NCI-H2107 (cell line): ENCODE measurements at places on chromosomes 2 and 18.

- no peak for DNase-seq
Observed at GRCh38 chr2:68757081-68757480, 22.5 kb downstream of the ARHGAP25 start.

GRCh38 chr2:172578054-172578453, 22.2 kb downstream of the PDK1 start:
- DNase-seq = no peak

DNA sequence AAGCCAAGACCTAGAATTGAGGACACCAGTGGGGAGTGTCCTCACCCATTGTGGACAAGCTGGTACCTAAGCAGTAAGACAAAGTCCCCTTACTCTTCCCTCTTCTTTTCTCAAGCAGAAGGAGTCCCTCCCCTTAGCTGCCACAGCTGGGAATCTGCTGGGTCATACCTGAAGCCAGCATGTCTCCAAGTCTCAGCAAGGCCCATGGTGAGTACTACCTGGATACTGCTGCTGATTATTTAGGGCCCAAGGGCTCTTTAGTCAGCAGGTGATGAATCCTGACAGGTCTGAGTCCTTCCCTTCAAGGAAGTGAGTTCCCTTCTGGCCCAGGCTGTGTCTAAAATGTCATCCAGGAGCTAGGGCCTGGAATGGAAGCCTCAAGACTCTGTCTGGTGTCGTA, 198.6 kb upstream of the STK17B start:
- DNase-seq = no peak

GRCh38 chr2:236805800-236806531, 236.3 kb downstream of the ACKR3 start:
- DNase-seq = no peak

GRCh38 chr2:111537078-111537655, 346.8 kb downstream of the ANAPC1 start:
- DNase-seq = no peak

GRCh38 chr2:239327536-239328350, 73.1 kb downstream of the HDAC4 start:
- DNase-seq = no peak

DNA sequence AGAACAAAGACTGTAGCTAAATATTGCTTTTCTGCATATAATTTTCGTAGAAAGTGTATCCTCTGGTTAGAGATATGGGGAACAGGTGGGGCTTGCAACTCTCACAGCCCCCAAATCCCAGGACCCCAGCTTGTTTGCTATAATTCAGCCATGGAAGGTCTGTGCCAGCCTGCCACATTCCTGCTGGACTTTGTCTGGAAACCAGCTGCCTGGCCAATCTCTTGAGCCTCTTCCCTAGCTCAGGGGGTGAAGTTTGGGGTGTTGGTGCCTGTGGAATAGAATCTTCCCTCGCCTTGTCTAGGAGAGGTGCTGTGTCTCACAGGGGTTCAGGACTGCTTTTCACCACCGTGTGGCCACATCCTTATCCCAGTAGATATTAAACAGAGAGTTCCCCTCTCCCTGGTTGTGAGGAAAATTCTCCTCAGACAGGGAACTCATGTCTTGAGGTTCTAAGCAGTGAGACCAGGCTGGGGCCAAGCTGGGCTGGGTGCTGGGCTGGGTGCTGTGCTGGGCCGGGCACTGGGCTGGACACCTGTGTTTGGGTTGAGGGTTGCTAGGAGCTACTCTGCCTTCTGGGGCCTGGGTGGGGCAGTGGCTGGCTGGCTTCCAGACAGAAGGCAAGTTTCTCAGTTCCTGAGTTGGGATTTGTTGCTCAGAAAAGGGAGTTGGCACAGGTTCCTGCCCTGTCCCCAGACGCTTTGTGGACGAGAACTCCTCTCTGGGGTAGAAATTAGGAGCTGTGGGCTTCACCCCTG, 12.3 kb downstream of the TOGARAM2 start:
- no peak for DNase-seq

GRCh38 chr2:64951306-64951953, 37.8 kb upstream of the SLC1A4 start:
- no peak for DNase-seq

DNA sequence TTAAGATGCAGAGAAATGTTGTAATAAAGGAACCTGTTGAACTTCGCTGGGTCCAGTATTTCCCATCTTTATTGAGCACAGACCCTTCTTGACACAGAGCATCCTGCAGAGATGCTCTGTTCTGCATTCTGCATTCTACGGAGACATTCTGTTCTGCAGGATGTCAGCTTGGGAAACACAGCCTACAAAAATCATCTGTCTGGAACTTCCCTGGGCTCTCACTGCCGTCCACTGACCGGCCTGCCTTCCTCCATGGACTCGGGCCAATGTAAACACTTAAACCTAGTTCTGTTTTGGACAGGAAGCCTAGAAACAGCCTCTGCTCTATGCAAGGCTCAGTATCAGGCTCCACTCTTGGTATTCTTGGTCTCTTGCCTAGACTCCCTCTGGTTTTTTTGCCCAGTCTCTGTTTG, 90.0 kb upstream of the PPP1CB start:
- no peak for DNase-seq

- no peak for DNase-seq
Observed at GRCh38 chr2:169348321-169349024, 13.9 kb downstream of the LRP2 start.

DNA sequence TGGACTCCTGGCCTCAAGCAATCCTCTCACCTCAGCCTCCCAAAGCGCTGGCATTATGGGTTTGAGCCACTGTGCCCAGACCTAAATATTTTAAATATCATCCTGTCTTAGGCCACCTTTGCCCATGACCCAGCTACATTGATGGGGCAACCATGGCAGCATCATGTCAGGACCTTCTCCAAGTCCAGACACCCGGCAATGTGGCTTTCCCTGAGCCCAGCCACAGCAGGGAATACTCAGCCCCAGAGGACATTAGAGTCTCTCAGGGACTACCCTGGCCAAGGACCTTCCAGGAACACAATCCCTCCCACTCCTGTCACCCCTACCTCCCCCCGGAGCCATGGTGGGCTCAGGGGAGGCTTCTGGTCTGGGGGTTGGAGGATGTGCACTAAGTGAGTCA, 72.8 kb downstream of the SMAD7 start:
- no peak for DNase-seq

DNA sequence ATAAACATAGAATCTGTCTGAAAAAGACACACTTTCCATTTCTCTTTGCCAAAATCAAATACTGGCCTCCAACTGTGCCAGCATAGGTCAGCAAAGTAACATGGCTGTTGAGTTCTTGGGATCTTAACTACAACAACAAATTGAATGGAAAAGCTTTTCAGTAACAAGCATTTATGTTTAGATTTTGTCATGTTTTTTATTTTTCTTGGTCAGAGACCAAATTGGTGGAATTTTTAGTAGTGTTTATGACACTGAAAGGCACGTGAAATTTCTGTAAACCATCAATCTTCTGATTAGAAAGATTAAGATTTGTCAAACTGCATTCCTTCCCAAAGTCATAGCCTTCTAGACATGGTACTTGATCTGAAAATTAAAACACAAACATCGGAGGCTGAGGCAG, 77.6 kb downstream of the PDE1A start:
- DNase-seq = no peak

DNA sequence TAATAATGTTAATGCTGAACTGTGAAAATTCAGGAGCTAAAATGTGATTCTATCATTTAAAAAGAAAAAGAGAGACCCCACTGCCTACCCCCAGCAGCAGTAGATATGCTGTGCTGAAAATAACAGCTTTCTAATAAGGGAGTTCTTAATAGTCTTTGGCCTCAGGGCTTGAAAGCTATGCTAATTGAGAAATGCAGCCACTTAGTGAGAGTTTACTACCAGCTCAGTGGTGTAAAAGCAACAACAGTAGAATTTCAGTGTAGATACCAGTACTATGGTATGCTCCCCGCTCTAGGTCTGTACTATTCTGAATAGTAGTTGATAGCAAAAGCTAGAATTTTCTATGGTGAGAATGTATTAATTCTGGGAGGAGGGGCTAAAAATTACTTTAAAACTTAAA, 303.1 kb upstream of the VWC2L start:
- DNase-seq = no peak

GRCh38 chr2:11933854-11934253, 187.4 kb downstream of the LPIN1 start:
- DNase-seq = no peak

DNA sequence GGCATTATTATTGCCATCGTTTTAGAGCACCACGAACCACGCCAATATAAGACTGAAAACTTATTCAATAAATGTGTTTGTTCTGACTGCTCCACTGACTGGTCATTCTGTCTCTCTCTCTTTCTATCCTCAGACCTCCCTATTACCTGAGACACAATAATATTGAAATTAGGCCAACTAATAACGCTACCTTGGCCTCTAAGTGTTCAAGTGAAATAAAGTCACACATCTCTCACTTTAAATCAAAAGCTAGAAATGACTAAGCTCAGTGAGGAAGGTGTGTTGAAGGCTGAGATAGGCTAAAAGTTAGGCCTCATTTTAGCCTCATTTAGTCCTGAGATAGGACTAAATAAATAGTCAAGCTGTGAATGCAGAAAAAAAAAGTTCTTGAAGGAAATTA, 38.8 kb downstream of the G6PC2 start:
- DNase-seq = no peak

DNA sequence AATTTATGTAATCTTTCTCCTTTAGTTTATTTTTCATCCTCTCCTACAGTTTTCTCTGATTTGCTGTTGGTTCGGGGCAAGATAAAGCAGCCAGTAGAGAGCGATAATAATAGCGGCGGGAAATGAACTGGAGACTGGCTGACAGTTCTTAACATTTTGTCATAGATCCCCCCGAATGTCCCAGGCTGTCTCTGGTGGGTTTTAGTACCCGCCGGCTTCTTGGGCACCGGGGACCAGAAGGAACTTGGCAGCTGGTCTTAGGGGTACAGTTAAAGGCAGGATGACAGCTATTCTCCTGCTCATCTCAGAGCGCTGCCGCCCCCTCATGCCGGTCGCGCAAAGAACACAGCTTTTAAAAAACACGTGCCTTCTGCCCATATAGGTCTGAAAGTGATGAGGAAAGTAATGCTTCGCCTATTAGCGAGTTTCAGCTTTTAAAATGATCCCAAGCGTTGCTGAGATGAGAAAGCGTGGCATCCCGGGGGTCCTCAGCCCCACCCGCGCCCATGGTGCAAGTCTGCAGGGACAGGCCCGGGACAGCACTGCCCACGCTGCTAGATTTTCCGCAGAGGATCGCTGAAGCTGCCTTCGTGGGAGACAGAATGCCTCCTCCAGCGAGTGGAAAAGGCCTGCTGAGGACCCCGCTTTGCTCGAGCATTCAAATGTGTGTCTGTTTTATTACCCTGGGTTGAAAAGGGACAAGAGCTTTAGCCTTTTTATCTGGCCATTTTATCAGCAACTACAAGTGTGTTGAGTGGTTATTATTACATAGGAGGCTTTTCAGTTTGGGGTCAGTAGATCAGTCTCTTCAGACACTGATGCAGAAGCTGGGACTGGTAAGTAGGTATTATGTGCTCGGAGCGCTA, 3.8 kb downstream of the ONECUT2 start:
- DNase-seq = no peak

DNA sequence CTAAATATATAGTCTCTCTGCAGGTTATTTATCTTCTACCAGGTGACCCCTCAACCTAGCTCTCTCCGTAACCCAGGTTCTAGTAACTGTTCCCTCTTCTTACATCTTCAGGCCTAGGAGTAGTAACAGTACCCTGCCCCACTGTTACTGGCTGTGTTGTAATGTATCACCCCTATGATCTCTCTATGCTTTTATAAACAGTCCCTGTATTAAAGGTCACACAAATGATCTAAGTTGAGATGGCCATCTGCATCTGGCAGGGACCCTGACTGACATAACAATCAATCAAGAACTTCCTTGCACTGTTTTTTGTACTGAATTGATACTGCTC, 219.7 kb upstream of the STK17B start:
- no peak for DNase-seq

- no peak for DNase-seq
Observed at GRCh38 chr2:140601801-140602200, 1529.0 kb downstream of the LRP1B start.

- peak; percentile 29 for DNase-seq
Observed at GRCh38 chr18:46071653-46072375, at the start of gene PSTPIP2. Gene PSTPIP2 (minus strand): TSS chr18:46072260. CDS start chr18:46072188, 72 bp downstream.

- DNase-seq = no peak
Observed at GRCh38 chr2:102843764-102844443, 82.1 kb downstream of the TMEM182 start.

DNA sequence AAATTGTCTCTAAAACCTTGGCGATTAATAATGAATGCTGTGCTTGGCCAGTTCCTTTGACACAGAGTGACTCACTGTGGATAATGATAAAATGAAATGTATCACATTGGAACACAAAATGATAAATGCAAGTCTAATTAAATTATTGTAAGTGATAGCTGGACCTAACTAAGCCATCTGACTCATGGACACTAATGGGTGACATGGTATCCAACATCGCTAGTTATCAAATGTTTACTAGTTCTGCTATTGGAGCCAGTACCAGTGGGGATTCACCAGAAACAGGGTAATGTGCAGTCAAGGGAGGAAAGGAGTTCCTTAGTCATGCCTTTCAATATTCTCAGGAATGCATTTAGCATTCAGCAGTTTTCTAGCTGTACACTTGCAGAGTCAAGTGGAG, 736.3 kb upstream of the ACVR2A start:
- no peak for DNase-seq

DNA sequence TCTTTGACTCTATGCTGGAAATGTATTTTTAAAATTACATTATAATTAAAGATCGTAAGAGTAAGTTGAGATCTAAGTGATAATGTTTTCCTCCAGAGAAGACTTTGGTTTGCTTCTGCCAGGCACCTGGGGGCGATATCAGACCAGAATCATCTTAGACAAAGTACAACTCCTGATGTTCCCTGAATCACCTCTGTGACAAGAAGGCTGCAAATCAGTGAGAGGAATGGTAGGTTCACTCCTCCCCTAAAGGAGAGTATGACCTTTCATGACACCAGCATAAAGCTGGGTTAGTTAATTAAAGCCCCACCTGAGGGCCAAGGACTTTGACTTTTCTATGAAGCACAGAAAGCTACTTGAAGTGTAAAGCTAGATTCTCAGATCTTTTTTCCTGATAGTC, 114.4 kb upstream of the DTNA start:
- DNase-seq = no peak

DNA sequence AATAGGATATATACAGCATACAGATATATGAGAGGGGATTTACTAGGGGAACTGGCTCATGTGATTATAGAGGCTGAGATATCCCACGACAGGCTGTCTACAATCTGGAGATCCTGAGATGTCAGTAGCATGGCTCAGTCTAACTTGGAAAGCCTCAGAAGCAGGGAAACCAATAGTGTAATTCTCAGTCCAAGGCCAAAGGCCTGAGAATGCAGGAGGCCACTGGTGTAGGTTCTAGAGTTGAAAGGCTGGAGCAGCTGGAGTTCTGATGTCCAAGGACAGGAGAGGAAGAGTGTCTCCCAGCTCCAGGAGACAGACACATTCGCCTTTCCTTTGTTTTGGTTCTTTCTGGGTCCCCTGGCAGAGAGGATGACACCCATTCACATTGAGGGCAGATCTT, 20.1 kb upstream of the CCBE1 start:
- DNase-seq = no peak

DNA sequence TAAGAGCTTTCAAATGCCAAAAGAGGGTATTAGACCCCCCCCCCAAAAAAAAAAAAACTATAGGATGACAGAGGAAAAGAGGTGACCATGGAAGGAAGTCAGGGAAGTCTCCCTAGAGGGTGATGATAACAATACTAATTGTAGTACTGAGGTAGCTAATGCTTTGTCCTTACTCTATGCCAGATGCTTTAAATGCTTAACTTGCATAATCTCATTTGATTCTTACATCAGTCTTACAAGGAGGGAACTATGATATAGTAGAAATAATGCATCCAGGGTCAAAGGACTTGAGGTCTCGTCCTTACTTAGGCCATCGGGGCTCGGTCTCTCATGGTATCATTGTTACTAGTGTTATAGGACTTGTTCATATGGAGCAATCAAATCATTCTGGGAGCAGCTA, 9.1 kb downstream of the IDH1 start:
- DNase-seq = no peak
